AG04450 (cell line): ENCODE measurements at places on chromosomes 16 and 17. TPM values are rescaled to one million over a fixed set of nuclear protein-coding genes. Genes with fewer than 3 reads are reported as not detected.

GNG13 gene
- polyA plus RNA-seq = not detected in 2 replicates

SLC52A1 gene
- not detected in 2 replicates for polyA plus RNA-seq

SEPTIN1 gene
- polyA plus RNA-seq = not detected in 2 replicates

PLCG2 gene
- 0.07 and 0.16 TPM in 2 replicates for polyA plus RNA-seq

ABCC12 gene
- not detected in 2 replicates for polyA plus RNA-seq

MMP15 gene
- polyA plus RNA-seq = 0.60 and 0.88 TPM in 2 replicates

CCL4 gene
- polyA plus RNA-seq = not detected in 2 replicates

ZSCAN10 gene
- polyA plus RNA-seq = not detected in 2 replicates

KRT34 gene
- 0.27 and 0.29 TPM in 2 replicates for polyA plus RNA-seq

SSTR5 gene
- polyA plus RNA-seq = not detected in 2 replicates

MT4 gene
- polyA plus RNA-seq = not detected in 2 replicates

ST6GALNAC2 gene
- 0.17 and 0.36 TPM in 2 replicates for polyA plus RNA-seq

KRTAP17-1 gene
- polyA plus RNA-seq = not detected in 2 replicates

TOX3 gene
- not detected in 2 replicates for polyA plus RNA-seq

HSD11B2 gene
- 0.07 TPM in 1 of 2 replicates, not detected in the other for polyA plus RNA-seq

KRT24 gene
- polyA plus RNA-seq = not detected in 2 replicates

KCNJ12 gene
- 0.02 TPM in 2 replicates for polyA plus RNA-seq

NDUFB10 gene
- 126 and 163 TPM in 2 replicates for polyA plus RNA-seq

FA2H gene
- not detected in 2 replicates for polyA plus RNA-seq

TMEM132E gene
- not detected in 2 replicates for polyA plus RNA-seq

ZNF594 gene
- polyA plus RNA-seq = 3.6 and 4.5 TPM in 2 replicates

TPSD1 gene
- polyA plus RNA-seq = not detected in 2 replicates

TNFSF12 gene
- polyA plus RNA-seq = 26.0 and 27.1 TPM in 2 replicates

KRT33A gene
- polyA plus RNA-seq = not detected in 2 replicates

MAPT gene
- polyA plus RNA-seq = 0.21 and 0.27 TPM in 2 replicates

G6PC1 gene
- not detected in 2 replicates for polyA plus RNA-seq

C16orf92 gene
- not detected in 2 replicates for polyA plus RNA-seq

CCL4L2 gene
- polyA plus RNA-seq = not detected in 2 replicates

ALOXE3 gene
- polyA plus RNA-seq = 0.04 and 0.05 TPM in 2 replicates

DDX19B gene
- polyA plus RNA-seq = 36.5 and 41.9 TPM in 2 replicates

VPS25 gene
- polyA plus RNA-seq = 94.0 and 107 TPM in 2 replicates

KRTAP4-6 gene
- polyA plus RNA-seq = not detected in 2 replicates

STX1B gene
- polyA plus RNA-seq = 4.2 and 4.8 TPM in 2 replicates

RHOT1 gene
- 44.4 and 59.0 TPM in 2 replicates for polyA plus RNA-seq

TMEM204 gene
- polyA plus RNA-seq = 6.2 and 8.4 TPM in 2 replicates

KRT13 gene
- 0.05 TPM in 1 of 2 replicates, not detected in the other for polyA plus RNA-seq

TBC1D3I gene
- polyA plus RNA-seq = 0.10 and 0.19 TPM in 2 replicates

SNAI3 gene
- polyA plus RNA-seq = 0.04 and 0.06 TPM in 2 replicates

CCT6B gene
- polyA plus RNA-seq = 1.9 and 2.3 TPM in 2 replicates

MAPK8IP3 gene
- polyA plus RNA-seq = 11.8 and 14.7 TPM in 2 replicates

ZNF423 gene
- polyA plus RNA-seq = 0.06 and 0.11 TPM in 2 replicates

COG1 gene
- polyA plus RNA-seq = 30.2 and 36.9 TPM in 2 replicates

TBC1D3C gene
- not detected in 2 replicates for polyA plus RNA-seq

HLF gene
- not detected in 2 replicates for polyA plus RNA-seq

CCDC40 gene
- 2.0 and 2.4 TPM in 2 replicates for polyA plus RNA-seq

HASPIN gene
- polyA plus RNA-seq = 1.3 and 1.6 TPM in 2 replicates

STH gene
- polyA plus RNA-seq = not detected in 2 replicates

TBX4 gene
- polyA plus RNA-seq = 0.06 and 0.11 TPM in 2 replicates

KAT2A gene
- polyA plus RNA-seq = 13.6 and 15.5 TPM in 2 replicates

LGALS9B gene
- not detected in 2 replicates for polyA plus RNA-seq

ADAD2 gene
- not detected in 2 replicates for polyA plus RNA-seq

SDK2 gene
- 0.01 TPM in 2 replicates for polyA plus RNA-seq

CLEC10A gene
- polyA plus RNA-seq = not detected in 2 replicates

C17orf67 gene
- polyA plus RNA-seq = 0.42 and 0.76 TPM in 2 replicates

GINS2 gene
- 4.2 and 5.1 TPM in 2 replicates for polyA plus RNA-seq
